ENCODE measurements at places on chromosomes 5 and 9. TPM values are rescaled to one million over a fixed set of nuclear protein-coding genes. Genes with fewer than 3 reads are reported as not detected.

Gene STRBP
- total RNA-seq = 3.1 TPM

Gene NELFB
- total RNA-seq = 57.0 TPM

Gene NDST1
- 65.2 TPM for total RNA-seq

Gene NUDT12
- 18.1 TPM for total RNA-seq

Gene MRRF
- total RNA-seq = 42.0 TPM

Gene THBS4
- total RNA-seq = 0.79 TPM

Gene PTGS1
- 0.33 TPM for total RNA-seq

Gene CDH18
- total RNA-seq = 4.7 TPM

Gene TRPM3
- total RNA-seq = 0.39 TPM

Gene ENTPD2
- not detected for total RNA-seq

Gene DNLZ
- total RNA-seq = 14.3 TPM

Gene TAS2R1
- total RNA-seq = 0.76 TPM

Gene C9orf153
- not detected for total RNA-seq

Gene PRKAA1
- total RNA-seq = 70.5 TPM

Gene IFNA13
- under 0.01 TPM for total RNA-seq

Gene TMEM174
- total RNA-seq = not detected

Gene CCDC69
- total RNA-seq = 28.7 TPM

Gene SLIT3
- total RNA-seq = 3.9 TPM

Gene SOX30
- not detected for total RNA-seq

Gene SLC9A3
- 1.6 TPM for total RNA-seq

Gene PCDHB12
- total RNA-seq = under 0.01 TPM

Gene SLCO6A1
- total RNA-seq = not detected

Gene ANKRD34B
- not detected for total RNA-seq

Gene LVRN
- total RNA-seq = not detected

Gene IL17B
- not detected for total RNA-seq

Gene FBP2
- total RNA-seq = not detected

All from placental epithelial cell (primary cell).